ENCODE measurements at places on chromosomes 3 and 15.
A peak's percentile ranks its signal among the peaks of the same experiment; 100 is the strongest.

- DNase-seq, result peak; percentile 27
These were observed 93.2 kb upstream of the ARHGEF3 start for GRCh38 chr3:56894881-56895431.

DNA sequence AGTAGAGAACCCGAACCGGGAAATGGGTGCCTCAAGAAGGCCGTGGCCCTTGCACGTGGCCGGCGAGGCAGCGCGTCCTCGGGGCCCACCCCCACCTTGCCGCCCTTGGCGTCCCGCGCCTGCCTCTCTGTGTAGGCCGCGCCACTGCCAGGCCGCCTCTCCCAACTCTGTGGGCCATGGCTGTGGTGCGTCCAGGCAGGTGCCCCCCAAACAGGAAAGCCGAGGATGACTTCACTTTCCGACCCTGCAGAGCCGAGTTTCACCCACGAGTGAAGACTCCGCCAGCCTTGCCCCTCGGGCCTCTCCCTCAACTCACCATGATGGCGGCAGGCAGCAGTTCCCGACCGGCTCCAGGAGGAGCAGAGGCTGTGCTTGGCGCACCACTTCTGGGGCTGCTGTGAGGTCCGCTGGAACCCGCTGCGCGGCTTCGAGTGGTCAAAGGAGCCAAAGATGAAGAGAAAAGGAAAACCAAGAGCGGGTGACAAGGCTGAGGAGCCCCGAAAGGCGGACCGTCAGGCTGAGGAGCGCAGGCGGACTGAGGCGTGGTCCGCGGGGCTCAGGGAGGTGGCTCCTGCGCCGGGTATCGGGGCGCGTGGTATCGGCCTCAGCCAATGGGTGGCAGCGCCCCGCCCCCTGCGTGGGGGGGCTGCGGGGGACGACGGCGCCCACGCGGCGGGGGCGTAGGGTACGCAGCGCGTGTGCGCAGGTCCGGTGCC is at the start of gene DAZL:
DAZL (minus strand) TSS at position 537 of the 716 bp plus-strand sequence; CDS start at position 319, 218 bp downstream.
- DNase-seq, result no peak

GRCh38 chr15:46996359-46996758 is 720.9 kb upstream of the SEMA6D start:
- no peak for DNase-seq

- DNase-seq, result no peak
These were observed 211.2 kb downstream of the SHQ1 start for GRCh38 chr3:72636969-72637597.

- DNase-seq, result no peak
These were observed 40.6 kb upstream of the KCNH8 start for GRCh38 chr3:19107719-19108118.

DNA sequence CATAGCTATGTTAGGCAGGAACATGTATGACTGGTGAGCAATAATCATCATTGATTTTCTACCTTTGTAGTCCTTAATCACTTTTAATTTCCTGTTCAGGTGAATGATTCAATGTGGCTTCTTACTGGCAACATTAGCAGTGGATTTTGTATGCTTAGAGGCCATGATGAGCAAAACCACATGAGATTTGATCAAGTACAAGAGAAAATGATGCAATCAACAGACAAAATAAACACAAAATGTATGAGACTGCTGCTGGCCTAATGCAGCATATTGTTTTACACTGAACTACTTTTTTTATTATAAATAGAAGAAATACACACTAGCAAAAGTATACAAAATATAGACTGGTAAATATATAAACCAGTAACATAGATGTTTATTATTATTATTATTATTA is 47.5 kb upstream of the SI start:
- DNase-seq, result no peak

DNA sequence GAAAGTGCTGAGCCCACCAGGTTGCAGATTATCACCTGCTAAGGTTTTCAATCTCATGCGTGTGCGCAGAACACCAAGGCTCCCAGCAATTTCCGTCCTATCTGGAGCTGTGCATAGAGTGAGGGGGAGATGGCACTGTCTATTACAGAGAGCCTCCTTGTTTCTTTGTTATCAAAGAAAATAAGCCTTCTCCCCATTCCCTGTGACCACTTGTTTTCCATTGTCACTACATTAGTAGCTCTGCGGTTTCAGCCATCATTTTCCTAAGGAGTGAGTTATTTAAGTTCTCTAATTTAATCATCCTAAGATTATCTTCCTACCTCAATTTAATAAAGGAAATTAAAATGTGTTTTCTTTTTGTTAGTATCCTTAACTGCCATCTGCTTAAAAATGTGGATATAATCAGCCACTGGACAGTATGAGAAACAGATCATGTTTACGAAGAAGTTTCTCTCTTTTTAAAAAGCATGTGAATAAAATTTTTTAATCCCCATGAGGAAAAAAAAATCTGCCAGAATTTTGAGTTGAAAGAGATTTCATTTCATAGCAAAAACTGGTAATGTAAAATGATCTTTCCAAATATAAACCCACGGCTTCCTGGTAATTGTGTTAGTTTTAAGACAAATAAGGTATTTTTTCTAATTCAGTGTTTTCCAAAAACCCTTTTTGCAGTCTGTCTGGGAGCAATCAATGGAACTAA is 172.3 kb upstream of the UBE2E1 start:
- no peak for DNase-seq

- DNase-seq, result no peak
These were observed 24.4 kb downstream of the CORO2B start for GRCh38 chr15:68603216-68603595.

GRCh38 chr3:135558906-135559305 is 406.6 kb upstream of the PPP2R3A start:
- no peak for DNase-seq

DNA sequence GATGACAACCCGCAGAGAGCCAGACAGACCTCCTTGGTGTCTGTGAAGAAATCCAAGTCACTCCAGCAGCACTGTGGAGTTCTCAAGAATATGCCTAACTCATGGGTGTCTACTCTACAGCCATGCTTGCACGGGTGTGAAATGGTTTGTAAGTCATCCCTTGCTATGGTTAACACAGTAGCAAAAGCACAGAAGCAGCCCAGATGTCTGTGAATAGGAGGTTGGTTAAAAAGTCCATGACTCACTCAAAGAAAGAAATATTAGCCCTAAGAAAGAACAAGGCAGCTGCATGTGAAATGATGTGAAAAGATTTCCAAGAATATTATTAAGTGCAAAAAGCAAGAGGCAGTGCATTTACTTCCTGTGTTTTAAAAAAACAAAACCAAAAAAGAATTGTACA is 12.1 kb upstream of the LIMD1 start:
- no peak for DNase-seq

GRCh38 chr3:169835533-169835932 is 22.8 kb upstream of the LRRC34 start:
- no peak for DNase-seq

DNA sequence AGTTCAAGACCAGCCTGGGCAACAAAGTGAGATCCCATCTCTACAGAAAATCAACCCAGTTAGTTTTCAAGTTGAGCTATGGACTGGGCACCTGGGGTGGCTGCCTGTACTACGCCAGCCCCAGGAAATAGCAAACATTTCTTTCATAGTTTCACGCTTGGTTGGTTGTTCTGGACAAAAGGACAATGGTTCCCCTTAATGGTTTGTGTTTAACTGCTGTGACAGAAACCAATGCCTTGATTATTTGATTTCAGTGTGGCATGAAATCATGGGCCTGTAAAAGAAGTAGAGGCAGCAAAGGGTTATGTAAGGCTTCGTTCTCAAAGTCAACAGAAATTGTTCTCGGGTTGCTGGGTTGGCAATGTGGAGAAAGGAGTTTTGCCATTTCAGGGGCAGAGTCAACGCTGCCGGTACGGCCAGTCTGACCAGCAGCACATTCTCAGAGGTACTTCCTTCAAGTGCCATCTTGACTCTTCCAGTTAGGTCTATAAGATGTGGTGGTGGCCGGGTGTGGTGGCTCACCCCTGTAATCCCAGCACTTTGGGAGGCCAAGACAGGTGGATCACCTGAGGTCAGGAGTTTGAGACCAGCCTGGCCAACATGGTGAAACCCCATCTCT is 12.7 kb downstream of the LCMT2 start:
- DNase-seq, result no peak

GRCh38 chr15:78101423-78102105 is 9.2 kb downstream of the SH2D7 start:
- DNase-seq, result no peak
